ENCODE measurements at places on chromosomes 6 and 20.

DNA sequence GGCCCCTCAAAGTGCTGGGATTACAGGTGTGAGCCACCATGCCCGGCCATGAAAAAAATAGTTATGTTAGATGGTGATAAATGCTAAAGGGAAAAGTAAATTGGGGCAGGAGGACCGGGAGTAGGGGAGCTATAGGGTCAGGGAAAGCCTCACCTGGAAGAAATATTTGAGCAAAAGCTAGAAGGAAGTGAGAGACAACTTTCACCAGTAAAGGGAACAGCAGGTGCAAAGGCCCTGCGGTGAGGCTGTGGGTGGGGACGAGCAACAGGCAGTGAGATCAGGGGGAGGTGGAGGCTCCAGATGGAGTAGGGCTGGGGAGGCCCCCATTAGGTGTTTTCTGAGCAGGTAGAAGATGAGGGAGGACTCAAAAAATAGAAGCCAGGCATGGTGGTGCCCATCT is 16.0 kb downstream of the BCAS4 start:
- no peak for DNase-seq

DNA sequence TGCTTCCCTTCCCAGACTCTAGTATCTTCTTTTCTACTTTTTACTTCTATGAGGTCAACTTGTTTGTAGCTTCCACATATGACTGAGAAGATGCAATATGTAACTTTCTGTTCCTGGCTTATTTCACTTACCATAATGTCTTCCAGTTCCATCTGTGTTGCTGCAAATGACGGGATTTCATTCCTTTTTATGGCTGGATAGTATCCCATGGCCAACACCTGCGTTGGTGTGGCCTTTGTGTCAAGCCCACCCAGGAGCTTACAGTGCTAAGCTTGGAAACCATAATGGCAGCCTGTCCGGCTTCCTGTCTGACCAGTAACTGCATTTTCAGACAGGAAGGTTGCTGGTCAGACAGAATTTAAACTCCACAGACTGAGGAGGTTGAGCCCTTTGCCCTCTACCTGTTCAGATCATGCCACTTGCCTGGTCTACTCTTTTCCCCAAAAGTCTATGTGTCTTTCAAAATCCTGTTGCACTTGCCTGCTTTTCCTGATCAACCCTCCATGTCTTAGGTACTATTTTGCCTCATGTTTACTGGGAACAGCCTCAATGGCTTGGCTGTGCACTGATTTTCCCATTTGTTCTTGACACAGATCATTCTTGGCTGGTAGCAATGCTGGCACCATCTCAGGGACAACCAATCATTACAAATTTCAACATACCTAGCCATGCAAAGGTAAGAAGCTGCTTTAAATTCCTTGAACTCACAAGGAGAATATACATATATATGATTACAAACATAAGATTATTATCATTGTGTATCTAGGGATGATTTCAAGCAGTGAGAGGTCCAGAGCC is 114.3 kb upstream of the PLEKHG1 start:
- DNase-seq = no peak

DNA sequence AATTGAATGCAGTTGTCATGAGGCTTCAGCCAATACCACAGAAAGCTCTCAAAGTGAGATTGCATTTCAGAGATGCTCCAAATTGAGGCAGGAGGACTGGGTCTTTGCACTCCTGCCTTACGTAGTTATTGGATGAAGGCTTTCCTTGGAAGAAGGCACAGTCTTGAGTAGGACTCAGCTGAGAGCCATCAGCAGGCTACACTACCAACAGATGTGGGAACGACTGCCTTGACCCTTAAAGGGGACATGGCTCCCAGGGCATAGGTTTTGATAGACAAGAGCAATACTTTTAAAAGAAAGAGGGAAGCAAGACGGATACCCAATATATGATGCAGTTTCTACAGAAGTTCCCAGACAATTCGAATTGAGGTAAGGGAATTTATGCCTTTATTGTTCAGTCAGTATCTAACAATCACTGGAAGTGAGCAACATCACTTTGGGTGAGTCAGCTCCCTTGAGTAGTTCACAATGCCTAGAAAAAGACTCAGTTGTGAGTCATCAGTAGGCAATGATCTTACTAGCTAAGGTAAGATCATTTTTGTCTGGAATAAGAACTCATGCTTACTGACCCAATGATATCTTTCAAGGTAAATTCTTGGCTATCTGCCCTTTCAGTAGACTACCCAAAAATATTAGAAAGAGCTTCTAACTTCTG is 390.8 kb downstream of the GJA1 start:
- no peak for DNase-seq

DNA sequence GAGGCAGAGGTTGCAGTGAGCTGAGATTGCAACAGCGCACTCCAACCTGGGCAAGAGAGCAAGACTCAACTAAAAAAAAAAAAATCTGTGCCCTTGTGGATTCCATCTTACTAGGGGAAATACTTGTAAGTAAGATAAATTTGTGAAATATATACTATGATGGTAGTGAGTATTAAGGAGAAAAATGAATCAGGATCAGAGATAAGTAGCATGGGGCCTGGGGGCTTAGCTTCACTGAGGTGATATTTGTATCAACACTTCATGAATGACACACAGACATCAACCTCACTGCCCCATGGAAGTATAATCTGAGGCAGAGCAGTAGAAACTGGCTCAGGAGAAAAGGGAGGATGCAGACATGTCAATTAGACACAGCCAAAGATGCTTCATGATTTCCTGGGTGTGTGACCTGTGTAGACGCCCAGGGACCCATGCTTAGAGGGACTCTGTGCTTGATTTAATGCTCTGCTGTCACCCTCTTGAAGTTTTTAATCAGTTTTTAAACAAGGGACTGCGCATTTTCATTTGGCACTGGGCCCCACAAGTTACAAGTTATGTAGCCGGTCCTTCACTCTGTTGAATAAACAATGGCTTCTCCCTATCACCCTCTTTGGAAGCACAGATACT is 41.9 kb downstream of the PCNA start:
- DNase-seq = no peak

DNA sequence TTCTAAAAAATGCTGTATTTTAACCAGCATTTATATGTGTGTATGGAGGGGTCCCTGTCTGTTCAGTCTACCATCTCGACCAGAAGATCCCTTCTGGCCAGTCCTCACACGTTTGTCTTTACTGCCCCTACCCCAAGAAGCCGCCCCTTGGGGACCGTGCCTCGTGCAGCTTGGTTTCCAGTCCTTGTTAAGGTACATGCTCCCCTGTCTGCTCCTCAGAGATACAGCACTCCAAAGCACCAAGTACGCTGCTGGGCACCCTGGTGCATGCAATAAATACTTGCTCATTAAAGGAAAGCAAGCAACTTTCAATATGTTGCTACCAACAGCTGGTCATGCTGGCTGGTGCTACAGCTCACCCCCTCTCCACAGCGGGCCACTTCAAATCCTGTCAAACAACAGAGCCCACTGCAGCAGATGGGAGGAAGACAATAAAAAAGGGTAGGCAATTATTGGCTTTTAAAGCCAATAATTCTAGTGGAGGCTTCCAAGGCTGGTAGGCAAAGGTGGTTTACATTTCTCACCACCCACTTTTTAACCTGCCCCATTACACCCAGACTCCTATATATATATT is 61.6 kb downstream of the PSMG4 start:
- DNase-seq = no peak

- DNase-seq = no peak
These were observed 104.2 kb upstream of the STXBP5 start for GRCh38 chr6:147099974-147100373.
